ENCODE measurements at places on chromosomes 16 and 17. TPM values are rescaled to one million over a fixed set of nuclear protein-coding genes. Genes with fewer than 3 reads are reported as not detected.

SHISA9 gene
- not detected for total RNA-seq

NPIPB9 gene
- total RNA-seq: 18.4 TPM

DHX40 gene
- 21.6 TPM for total RNA-seq

DNA sequence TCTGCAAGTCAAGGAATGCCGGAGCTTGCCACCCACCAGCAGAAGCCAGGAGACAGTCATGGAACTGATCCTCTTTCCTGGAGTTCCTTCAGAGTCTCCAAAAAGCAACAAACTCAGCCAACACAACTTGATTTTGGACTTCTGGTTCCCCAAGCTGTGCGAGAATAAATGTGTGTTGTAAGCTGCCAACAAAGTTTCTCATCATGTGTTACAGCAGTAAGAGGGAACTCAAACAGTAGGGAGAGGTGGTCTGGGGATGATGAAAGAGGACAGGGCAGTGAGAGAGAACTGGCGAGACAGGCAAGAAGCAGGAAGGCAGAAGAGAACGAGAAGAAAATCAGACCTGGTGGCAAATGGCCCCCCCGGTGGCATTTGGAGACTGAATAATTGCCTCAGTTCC is 204.9 kb downstream of the MAF start:
- no peak for DNase-seq

DNA sequence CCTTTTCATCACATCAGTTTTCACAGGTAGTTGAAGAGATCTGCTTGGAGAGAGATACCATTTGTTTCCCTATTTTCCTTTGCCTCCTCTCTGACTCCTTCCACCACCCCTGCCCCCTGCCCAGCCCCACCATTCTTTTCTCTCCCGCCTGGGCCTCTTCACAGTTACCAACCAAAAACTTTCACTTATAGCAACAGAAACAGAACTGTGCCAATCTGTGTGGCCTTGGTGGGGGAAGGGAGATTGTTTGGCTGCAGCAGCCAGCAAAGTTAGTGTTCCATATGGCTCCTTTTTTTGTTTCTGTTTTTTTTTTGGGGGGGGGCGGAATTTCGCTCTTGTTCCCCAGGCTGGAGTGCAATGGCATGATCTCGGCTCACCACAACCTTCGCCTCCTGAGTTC is 17.2 kb upstream of the ARL4D start:
- DNase-seq: no peak

- no peak for DNase-seq
These were observed 28.8 kb downstream of the TOM1L2 start for GRCh38 chr17:17943281-17943984.

DNA sequence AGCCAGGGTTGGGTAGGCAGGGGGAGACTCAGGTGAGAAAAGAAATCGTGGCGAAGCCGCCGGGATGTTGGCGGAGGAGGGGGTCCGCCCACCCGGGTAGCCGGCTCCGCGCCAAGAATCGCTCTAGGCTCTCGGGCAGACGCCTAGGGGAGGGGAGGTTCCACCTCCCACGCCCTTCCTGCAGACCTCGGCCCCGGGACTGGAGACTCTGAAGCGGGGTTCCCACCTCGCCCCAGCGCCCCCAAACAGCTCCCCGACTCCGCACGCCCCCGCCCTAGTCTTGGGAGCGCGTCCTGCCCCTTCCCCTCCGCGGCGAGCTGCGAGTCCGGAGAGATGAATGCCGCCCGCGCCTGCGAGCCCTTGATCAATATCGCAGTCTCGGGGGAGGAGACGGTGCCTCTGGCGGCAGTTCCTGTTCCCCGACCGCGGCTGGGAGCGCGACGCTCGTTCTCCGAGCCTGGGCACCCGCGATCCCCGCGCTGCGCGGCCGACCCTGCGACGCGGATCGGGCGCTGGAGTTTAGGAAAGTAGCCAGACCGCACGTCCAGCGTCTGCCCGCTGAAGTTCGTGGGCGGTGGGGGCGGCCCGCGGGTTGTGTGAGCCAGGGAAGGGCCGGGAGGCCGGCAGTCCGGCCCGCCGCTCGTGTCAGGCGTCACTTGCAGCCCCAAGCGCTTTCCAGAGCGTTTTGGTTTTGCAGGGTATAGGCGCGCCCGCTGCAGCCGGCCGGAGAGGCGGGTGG is 790 bp downstream of the CRHR1 start:
- DNase-seq: no peak

GRCh38 chr17:72033334-72033733 is 87.5 kb upstream of the SOX9 start:
- DNase-seq: no peak

DNA sequence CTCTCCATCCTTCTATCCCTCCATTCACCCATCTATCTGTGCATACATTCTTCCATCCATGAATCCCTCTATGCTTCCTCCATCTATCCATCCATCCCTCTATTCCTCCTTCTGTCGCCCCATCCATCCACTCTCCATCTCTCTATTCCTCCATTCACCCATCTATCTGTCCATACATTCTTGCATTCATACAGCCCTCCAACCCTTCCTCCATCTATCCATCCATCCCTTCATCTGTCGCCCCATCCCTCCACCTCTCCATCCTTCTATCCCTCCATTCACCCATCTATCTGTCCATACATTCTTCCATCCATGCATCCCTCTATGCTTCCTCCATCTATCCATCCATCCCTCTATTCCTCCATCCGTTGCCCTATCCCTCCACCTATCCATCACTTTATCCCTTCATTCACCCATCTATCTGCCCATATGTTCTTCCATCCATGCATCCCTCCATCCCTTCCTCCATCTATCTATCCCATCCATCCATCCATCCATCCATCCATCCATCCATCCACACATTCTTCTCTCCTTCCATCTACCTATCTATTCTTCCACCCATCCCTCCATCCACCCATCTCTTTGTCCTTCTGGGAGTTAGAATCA is 272.5 kb upstream of the TNRC6C start:
- no peak for DNase-seq

Data from omental fat pad (tissue), 4 donors.